Inflammatory macrophage (primary cell): ENCODE measurements at places on chromosomes 4 and X.
A peak's percentile ranks its signal among the peaks of the same experiment; 100 is the strongest.

GRCh38 chr4:97038146-97038516, 1105.1 kb downstream of the STPG2 start:
- DNase-seq, result no peak

DNA sequence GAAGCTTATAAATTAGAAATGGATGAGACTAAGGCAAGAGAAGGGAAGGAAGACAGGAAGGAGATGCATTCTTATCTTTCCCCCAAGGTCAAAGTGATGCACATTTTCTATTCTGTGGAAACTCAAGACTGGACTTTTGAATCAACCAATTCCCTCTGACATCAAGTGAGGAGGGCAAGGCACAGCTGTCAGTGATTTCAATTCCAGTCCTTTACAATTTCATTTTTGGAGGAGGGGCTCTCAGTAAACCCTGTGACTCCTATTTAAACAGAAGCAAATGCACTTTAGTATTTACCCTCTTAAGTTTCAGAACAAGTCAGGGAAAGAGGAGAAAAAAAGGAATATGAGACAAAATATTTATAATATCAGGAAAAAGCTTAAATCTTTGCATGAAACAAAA, 134.0 kb downstream of the MGST2 start:
- DNase-seq, result no peak

DNA sequence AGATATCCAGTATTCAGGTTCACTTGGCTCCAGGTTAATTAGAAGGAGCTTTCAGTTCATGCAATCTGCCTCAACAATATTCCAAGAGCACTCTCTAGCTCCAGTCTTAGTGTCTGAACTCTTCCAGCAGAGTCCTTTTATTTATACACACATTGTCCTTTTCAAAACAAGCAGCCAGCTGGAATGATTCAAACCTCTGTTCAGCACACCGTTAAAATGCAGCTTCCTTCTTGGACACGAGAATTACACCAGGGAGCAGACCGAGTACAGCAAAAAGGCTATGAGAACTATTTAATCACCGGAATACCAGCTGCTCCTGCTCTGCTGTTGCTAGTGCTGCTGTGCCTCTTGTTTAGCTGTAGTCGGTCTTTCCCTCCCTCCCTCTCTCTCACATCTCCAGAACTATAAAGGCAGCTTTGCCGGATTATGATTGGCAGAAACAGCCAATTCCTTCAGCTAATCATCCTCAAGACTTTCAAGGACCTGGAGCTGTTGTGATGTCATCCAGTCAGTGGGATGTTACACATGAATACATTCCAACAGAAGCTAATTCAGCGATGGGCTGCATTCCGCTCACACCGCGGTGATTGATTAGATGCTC, at the start of gene NDST4:
Gene NDST4, minus strand, starts transcription at position 115 of the 601 bp plus-strand sequence. CDS start 36,584 bp downstream, outside the sequence.
- DNase-seq, result no peak

- DNase-seq, result peak; percentile 64
These were observed 54.2 kb downstream of the SUPT20HL2 start for GRCh38 chrX:24259544-24260240.

- DNase-seq, result no peak
These were observed 11.3 kb upstream of the YTHDC1 start for GRCh38 chr4:68361146-68361589.

GRCh38 chr4:6875431-6875831, 34.2 kb upstream of the TBC1D14 start:
- DNase-seq, result peak; percentile 92

DNA sequence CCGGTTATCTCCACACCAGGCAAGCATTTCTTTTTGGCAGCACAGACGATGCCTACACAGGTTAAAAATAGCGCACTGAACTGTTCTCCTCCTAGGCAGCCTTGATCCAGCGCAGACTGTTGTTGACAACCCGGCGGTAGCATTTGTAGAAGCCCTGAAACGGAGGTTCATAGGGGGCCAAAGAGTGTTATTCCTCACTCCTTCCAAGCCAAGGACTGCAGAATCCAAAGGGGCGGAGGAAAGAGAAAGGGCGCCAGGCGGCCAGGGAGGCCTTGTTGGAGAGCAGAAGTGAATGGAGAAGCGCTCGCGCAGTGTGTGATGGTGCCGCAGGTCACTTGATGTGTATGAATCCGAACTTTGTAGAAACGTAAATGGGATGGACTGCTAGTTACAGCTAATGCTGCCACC, 82.7 kb downstream of the TENM3 start:
- no peak for DNase-seq

GRCh38 chr4:146112389-146112788, 63.1 kb upstream of the LSM6 start:
- DNase-seq, result peak; percentile 26

DNA sequence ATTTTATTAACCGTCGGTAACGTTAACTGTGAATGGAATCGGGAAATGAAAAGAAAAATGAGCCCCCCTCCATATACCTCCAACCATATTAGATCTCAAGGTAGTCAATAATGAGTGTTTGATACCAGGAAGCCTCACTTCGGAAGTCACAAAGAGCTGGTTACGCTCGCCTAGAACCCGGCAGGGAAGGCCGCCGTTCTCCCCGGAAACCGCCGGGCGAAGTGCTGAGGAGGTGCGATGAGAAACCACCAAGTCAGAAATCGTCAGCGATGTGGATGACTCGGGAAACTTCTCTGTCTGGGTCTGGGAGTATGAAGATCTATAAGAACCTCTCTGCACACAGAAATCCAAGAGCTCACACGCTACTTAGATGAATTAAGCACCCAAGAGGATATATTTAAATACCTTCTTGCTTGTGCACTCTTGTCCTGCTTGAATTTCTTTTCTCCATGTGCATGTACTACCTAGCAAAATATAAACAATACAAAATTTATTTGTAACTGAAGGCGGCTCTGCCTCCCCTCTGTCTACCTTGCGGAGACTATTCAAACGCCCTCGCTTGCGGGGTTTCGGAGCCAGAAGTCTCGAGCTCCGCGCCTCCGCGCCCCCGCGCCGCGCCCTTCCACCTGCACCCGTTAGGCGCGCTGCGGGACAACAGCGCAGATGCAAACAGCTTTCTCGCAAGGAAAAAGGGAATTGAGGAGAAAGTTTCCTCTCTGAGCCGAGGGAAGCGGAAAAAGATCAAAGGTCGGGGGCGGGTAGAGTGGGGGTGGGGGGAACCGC, 17.8 kb downstream of the NKX6-1 start:
- no peak for DNase-seq

DNA sequence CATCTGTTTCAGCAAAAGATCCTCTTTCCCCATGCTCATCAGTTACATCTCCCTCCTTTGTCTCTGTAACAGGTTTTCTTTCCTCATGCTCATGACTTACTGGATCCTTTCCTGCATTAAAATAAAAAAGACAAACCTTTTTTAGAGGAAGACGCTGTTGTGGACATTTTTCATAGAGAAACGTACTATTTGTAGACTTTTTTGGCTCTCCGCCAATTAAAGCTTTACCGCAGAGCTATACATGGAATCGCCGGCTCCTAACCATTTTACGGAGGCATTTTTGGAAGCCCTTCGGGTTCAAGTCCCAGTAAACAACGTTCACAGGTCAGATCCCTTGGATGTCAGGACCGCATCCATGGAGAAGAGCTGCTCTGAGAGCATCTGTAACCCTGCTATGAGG, 1.3 kb downstream of the FAM9C start:
- no peak for DNase-seq

DNA sequence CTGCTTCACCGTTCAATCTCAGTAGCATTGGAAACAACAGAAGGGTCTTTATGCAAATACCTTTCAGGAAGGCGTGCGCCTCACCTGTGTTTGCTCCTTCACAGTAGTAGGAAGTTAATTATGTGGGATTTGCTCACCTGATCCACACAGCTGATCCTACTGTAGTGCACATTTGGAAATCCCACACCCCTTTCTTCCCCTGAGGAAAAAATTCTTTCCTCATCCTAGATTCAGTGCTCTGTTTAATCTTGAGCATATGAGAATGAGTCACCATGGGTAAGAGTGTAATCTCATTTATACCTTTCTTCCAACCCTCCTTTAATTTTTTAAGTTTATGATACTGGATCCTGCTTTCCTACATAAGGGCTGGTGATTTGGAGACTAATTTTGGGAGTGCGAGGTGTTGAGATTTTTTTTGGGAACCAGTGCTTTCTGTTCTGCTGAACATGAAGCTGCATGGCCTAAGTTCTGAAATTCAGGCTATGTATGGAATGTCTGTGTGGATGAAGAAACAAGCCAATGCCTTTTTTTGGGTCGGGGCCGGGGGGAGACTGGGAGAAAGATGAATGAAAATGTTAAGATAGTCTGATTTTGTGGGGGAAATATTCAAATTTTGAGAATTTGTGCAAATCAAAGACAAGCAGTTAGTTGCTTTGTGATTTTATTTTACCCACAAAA, 19.0 kb downstream of the GAB1 start:
- no peak for DNase-seq

GRCh38 chr4:182205306-182205705, 37.9 kb upstream of the TENM3 start:
- no peak for DNase-seq

DNA sequence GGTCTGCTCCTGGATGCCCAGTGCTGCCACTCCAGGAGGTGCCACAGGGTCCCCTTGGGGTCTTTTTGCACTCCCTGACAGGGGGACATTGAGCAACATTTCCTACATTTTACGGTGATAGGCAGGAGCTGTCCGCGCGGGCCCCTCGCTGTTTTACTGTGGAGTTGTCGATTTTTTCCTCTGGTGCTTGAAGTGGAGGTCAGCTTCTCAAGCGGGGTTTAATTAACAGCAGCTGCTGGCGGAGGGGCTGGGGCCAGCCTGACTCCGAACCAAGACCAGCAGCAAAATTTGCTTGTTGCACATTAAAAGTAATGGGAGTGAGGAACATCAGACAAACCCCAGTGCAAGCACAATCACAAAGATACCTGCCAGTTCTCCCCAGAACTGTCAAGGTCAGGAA, 13.2 kb upstream of the SH3TC1 start:
- no peak for DNase-seq
